Stimulated activated CD8-positive, alpha-beta memory T cell treated with anti-CD3 and anti-CD28 coated beads, Interleukin-7, amount 100 ng/mL, for 4 hours (primary cell): ENCODE measurements at places on chromosomes 4 and X.
A peak's percentile ranks its signal among the peaks of the same experiment; 100 is the strongest.

DNA sequence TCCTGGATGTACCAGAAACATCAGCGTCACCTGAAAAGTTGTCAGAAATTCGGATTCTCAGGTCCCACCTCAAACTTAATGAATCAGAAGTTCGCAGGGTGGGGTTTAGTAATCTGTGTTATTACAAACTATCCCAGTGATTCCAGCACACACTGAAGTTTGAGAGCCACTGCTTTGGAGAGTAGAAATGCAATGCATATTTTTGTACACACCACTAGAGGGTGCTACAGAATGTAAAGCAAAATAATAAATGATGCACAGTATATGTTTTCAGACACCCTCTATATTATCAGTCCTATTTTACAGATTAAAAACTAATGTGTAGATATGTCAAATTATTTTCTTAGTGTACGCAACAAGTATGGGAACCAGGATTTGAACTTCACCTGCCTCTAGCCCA, 2.4 kb upstream of the MORF4L2 start:
- DNase-seq, result no peak

GRCh38 chr4:108058685-108059440, 69.2 kb downstream of the HADH start:
- no peak for DNase-seq

DNA sequence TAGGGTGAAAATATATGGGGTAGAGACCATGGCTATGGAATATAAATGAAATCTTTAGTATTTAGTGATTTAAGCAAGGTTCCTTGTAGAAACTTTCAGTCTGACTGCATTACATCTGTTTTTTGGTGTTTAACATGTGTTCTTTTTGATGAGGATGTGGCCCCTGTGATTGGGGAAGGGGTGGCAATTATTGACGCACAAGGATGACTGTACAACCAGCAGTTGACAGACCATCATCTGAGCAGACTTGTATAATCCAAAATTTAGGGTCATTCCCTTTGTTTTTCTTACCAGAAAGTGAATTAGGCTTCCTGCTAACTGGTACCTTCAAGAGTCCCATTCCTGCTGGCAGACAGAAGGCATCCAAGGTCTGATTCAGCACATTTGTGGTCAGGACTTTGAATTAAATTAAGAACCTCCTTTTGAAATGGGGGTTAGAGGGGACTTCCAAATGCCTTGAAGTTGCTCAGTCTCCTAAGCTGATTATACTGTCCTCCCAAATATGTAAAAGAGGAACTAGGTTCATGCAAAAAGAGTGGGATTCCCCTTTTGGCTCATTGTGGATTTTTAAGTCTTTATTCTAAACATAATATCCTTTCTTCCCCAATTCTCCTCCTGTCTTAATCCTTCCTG, 112.4 kb upstream of the CXCL13 start:
- no peak for DNase-seq

GRCh38 chr4:156723951-156724668, 247.5 kb downstream of the PDGFC start:
- DNase-seq, result no peak

DNA sequence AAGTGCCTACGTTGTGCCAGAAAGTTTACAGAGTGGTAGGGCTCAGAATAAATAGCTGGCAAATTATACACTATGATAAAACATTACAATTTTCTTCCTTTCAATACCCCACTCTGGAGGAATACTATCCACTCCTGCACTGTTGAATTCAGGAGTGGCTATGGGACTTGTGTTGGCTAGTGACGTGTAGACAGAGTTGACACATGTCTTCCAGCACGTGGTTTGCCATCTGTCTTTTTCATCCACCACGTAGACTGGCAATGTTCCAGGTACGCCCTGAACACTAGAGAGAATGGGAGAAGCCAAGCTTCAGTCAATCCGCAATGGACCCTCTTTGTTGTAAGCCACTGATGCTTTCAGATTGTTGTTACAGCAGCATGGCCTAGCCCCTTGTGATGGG, 168.8 kb upstream of the RBPJ start:
- no peak for DNase-seq

DNA sequence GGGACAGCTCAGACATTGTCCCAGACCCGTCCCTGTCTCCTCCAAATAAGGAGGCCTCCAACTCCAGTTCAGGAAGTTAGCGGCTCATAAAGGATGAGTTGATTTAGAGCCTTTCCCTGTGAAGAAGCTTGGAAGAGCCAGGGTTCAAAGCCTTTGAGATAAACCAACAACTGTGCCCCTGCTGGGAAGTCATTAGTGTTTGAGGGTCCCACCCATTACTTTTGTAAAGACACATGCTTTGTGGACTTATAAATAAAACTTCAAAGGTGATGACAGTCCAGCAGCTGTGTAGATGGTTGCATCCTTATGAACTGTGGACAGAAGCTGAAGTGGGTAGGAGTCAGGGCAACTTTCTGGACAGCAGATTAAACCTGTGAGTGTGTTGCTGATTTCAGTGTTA, 86.0 kb upstream of the PGRMC2 start:
- no peak for DNase-seq

DNA sequence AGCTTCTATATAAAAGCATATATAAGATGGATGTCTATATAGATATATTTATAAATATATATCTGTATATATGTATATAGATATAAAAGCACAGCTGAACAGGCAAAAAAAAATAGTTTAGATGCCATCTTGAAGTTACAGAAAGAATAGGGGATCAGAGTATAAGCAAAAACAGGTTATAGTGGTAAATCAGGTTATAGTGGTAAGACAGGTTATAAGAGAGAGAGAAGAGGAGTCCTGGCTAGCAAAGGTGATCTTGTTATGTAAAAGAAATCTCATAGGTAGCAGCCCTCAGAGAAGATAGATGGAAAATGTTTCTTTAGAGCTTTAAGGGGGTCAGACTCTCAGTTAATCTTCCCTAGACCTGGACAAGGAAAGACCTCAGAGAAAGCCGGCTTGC, 1263.1 kb downstream of the PCDH7 start:
- no peak for DNase-seq

DNA sequence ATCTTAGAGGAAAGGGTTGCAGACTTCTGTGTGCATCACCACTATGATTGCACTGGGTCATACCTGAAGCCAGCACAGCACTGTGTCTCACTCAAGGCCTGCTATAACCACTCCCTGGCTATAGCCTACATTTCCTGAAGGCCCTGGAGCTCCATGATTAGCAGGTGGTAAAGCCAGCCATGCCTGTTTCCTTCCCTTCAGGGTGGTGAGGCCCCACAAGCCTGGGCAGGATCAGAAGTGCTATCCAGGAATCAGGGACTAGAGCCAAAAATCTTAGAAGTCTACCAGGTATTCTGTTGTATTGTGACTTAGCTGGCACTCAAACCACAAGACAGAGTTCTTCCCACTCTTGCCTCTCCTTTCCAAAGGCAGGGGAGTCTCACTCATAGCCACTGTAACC, 734.6 kb downstream of the GLUD2 start:
- no peak for DNase-seq

- DNase-seq, result no peak
Measured at GRCh38 chrX:19448077-19448476, 67.2 kb downstream of the MAP3K15 start.

- DNase-seq, result no peak
Measured at GRCh38 chrX:88944661-88945060, 197.6 kb downstream of the CPXCR1 start.

DNA sequence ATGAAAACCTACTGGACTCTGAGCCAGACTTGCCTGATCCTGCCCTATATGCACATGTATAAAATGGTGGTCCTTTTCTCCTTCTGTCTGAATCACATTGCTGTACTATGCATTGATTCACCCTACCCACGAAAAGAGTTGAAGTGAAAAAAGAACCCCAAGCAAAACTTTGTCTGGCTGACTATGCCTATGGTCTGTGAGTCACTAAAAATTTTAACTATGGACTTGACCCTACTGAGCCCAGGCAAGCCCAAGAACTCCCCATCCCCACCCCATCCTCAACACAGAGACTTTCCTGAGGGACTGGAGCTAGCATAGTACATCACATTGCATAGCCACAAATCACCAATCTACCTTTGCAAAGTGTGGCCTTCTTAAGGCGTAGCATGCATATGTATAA, 116.6 kb upstream of the TENM3 start:
- DNase-seq, result no peak

- DNase-seq, result no peak
Measured at GRCh38 chr4:61407642-61408618, 207.8 kb downstream of the ADGRL3 start.

- DNase-seq, result no peak
Measured at GRCh38 chrX:50393902-50394301, 76.7 kb downstream of the DGKK start.

- DNase-seq, result no peak
Measured at GRCh38 chr4:11831739-11832138, 403.0 kb upstream of the HS3ST1 start.

GRCh38 chr4:103073792-103074438, 2.6 kb downstream of the SLC9B2 start:
- DNase-seq, result no peak

DNA sequence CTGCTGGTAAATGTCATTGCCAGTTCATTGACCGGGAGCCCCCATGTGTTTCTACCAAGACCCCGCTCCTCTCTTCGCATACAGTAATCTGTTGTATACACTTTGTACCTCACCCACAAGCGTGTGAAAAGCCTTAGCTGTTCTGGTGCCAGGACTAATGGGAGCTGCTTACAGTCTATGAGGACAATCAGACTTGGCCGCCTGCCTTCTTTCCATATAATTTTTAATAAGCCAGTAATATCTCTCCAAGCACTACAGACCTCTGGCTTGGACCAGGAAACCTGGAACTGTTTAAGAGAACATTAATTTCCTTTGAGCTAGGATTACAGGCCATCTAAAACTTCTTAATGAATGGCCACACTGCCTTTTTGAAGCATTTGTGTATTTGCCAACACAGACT, 149.7 kb upstream of the MSX1 start:
- no peak for DNase-seq

DNA sequence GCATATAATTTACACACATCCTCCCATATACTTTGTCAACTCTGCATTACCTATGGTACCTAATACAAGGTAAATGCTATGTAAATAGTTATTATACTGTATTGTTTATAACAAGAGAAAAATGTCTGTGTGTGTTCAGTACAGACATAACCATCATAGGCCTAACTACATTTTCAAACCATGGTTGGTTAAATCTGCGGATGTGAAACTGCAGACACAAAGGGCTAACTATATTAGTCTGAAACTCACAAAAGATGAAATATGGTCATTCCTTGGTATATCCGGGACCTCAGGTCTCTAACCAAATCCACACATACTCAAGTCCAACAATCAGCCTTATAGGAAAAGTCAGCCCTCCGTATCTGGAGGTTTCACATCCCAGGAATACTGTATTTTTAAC, 13.5 kb downstream of the MAPK10 start:
- no peak for DNase-seq

- DNase-seq, result no peak
Measured at GRCh38 chr4:184747034-184747830, 13.3 kb upstream of the CENPU start.

GRCh38 chrX:133771086-133771646, 214.2 kb downstream of the GPC3 start:
- no peak for DNase-seq

- no peak for DNase-seq
Measured at GRCh38 chrX:111555406-111555958, 44.0 kb downstream of the SERTM2 start.

GRCh38 chr4:30756553-30756952, 36.4 kb downstream of the PCDH7 start:
- DNase-seq, result no peak

DNA sequence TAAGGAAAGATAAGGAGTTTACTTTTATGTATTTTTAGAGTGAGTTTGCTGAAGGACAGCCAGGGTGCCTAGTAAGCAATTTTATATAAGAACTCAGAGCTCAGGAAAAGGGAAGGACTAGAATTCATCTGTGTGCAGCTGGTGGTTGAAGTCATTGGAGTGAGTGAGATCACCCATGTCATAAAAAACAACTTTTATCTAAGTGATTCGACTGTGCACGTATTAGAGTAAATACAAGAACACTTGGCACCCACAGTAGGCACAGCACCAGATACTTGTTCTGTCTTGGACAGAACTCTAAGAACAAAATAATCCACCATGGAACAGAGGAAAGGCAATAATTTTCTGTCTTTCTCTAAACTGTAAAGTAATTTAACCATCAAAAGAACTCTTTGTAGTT, 31.6 kb downstream of the SYNPO2 start:
- DNase-seq, result no peak

- no peak for DNase-seq
Measured at GRCh38 chr4:143291314-143291713, 45.4 kb upstream of the GAB1 start.

- DNase-seq, result no peak
Measured at GRCh38 chr4:153154007-153154975, 50.0 kb upstream of the TRIM2 start.

DNA sequence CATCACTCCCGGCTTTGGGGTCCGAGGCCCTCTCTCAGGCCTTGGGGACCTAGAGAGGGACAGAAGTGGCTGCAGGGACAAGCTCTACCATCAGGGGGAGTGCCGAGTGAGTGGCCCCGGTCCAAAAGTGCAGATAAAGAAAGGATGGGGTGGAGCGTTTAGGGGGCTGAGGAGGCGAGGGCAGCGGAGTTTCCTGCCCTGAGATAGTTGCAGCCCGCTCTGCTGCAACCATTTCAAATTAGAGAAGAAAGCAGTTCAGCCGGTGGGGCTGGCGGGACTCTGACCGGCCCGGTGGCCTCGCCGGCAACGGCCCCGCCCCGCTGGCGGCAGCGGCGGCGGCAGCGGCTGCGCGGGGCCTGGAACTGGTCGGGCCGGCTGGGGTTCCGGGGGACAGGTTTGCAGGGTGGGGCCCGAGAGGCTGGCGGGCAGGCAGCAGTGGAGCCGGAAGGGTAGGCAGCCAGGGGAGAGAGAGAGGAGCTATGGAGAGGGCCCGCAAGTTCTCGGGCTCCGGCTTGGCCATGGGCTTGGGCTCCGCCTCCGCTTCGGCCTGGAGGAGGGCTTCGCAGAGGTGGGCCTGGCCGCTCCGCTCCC, 7.6 kb downstream of the DLG3 start:
- peak; percentile 29 for DNase-seq

DNA sequence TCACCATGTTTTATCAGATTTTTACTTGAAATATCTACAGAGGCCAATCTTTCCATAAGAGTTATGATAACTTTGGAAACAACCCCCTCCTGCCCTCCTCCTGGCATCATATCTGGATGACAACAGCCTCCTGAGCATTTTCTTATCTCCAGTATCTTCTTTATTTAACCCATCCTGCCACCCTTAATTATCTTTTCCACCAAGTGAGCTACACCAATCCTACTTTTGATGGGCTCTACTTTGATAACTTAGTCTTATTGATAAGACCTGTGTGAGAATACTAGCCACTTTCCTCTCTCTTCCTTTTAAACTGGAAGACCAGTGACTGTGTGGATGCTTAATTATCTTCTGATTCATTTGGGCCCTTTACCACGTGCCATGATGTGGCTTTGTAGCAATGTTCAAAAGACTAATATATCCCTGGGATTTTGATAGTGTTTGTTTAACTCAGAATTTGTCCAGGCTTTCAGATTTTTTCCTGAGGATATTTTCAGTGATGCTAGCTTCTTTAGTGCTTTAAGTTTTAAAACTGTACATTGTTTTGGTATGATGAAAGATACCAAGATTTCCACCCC, 330.1 kb upstream of the GIMD1 start:
- DNase-seq, result no peak
